ENCODE measurements at places on chromosomes 6 and 20. TPM values are rescaled to one million over a fixed set of nuclear protein-coding genes. Genes with fewer than 3 reads are reported as not detected.

Gene HLA-F
- total RNA-seq = 382 TPM

Gene RUNX2
- total RNA-seq = 13.8 TPM

Gene SSTR4
- total RNA-seq = not detected

Gene RHAG
- total RNA-seq = not detected

Gene SLC29A1
- 1.2 TPM for total RNA-seq

Gene OXT
- total RNA-seq = 1.8 TPM

Gene MUC21
- not detected for total RNA-seq

Gene SLC17A9
- total RNA-seq = 22.6 TPM

Gene KCNG1
- total RNA-seq = not detected

Gene VGLL2
- not detected for total RNA-seq

Gene SPAG4
- 19.7 TPM for total RNA-seq

Gene ABHD12
- 14.1 TPM for total RNA-seq

Gene CYP21A2
- total RNA-seq = not detected

Gene DYNLT1
- 109 TPM for total RNA-seq

Gene LTB
- 180 TPM for total RNA-seq

Gene KCNQ5
- 3.5 TPM for total RNA-seq

Gene SIRPG
- 17.6 TPM for total RNA-seq

Gene FABP7
- not detected for total RNA-seq

Gene BHLHE23
- not detected for total RNA-seq

GRCh38 chr20:34068001-34068400 lies 44.0 kb downstream of the EIF2S2 start:
- no peak for DNase-seq

DNA sequence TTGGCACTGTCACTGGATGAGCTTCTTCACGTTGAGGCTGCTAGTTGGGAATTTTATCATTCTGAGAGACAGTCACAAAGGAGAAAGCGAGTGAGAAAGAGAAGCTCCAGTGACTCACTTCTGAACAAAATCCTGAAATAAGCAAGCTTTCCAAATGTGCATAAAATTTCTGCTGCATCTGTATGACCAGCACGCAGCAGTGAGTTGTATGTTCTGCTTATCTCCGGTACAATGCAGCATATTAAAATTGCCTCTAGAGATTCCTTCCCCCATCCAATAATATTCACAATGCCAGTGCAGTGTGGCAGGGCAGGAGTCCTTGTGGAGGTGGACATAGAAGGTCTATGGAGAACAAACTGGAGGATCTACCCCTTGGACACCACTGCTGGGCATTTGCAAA lies 290.5 kb downstream of the ADGB start:
- DNase-seq = no peak

DNA sequence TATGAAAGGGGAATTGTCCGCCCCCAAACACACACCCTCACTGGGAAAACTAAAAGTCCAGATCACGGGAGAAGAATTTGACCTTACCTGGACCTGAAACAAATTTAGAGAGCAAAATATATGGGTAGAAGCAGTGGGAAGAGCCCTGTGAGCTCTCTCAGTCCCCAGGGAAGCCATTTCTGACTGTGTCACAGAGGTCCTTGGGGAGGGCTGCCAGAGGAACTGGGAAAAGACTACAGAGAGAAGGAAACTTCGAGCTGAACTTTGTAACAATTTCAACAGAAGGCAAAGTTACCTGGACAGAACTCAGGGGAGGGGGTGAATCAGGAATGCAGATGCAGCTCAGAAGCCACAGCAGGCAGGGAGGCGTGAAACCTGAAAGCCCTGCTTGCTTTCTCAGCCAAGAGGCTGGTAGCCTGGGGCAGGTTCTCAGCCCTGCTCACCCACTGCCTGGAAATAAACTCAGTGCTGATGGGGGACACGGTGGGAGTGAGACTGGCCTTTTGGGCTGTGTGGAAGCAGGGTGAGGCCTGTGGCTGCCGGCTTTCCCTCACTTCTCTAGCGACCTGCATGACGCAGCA lies 163.8 kb downstream of the TMEM200A start:
- no peak for DNase-seq

DNA sequence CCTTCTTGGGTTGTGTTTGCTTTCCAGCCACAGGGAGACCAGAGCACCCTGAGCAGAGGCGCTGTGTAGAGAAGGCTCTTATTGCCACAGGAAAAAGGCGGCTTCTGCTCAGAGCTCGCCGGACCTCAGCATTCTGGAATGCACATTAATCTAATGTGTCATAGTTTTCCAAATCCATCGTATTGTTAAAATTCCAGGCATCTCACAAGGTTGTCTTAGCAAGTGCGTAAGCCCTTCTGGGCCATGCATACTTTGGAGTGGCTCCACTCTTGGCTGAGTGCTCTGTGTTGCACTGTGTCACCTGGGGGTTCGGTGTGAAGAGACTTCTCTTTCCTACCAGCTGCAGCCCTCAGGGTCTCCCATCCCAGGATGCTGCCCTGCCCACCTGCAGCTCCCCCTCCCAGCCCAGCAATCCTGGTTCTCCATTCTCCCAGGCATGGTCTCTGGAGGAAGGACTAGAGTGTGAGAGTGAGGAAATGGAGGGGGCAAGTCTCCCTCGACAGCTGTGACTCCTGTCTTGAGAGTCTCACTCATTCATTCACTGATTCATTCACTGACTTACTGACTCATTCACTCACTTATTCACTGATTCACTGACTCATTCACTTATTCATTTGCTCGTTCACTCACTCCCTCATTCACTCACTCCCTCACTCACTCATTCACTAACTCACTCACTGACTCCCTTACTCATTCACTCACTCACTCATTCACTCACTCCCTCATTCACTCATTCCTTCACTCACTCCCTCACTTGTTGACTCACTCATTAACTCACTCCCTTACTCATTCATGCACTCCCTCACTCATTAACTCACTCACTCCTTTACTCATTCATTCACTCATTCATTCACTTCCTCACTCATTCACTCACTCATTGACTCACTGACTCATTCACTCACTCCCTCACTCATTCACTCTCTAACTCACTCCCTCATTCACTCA lies 83.7 kb upstream of the MPC1 start:
- DNase-seq = no peak

GRCh38 chr20:54000914-54001313 lies 69.5 kb downstream of the BCAS1 start:
- DNase-seq = no peak

GRCh38 chr20:50284811-50285375 lies 94.3 kb downstream of the CEBPB start:
- DNase-seq = no peak

- DNase-seq = no peak
These were observed 48.3 kb downstream of the TBXT start for GRCh38 chr6:166119116-166119911.

DNA sequence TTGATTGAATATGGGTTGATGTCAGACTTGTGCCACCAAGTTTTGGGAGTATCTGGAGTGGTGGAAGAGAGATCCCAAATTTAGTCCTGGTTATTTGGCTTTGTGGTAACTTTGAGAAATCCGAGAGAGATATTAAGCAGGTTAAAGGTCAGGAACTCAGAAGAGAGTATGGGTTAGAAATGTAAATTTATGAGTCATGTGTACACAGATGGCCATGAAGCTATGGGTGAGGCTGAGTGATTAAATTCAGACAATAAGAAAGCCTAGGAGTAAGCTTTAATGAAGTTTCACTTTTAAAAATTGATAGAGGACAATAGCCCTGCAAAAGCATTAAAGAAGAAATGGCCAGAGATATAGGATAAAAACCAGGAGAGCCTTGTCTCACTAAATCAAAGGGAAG lies 14.3 kb downstream of the RIMS1 start:
- no peak for DNase-seq

DNA sequence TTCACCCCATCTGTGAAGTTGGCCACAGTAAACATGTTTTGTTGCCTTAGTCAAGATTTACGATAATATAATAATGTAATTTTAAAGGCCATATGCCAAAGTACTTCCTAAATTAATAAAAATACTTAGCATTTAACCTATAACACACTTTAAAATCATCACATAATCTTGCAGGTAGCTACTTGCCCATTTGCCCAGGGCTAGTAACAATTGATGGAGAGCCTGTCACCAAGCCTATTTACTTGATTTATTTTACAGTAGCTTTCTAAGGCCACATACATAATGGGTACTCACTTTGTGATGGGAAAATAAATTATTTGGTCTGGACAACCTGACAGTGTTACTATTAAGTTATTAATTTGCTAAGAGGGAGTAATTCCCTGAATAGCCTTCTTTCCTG lies 14.5 kb downstream of the BTBD9 start:
- no peak for DNase-seq

GRCh38 chr20:38649275-38649891 lies 47.8 kb downstream of the ARHGAP40 start:
- no peak for DNase-seq

DNA sequence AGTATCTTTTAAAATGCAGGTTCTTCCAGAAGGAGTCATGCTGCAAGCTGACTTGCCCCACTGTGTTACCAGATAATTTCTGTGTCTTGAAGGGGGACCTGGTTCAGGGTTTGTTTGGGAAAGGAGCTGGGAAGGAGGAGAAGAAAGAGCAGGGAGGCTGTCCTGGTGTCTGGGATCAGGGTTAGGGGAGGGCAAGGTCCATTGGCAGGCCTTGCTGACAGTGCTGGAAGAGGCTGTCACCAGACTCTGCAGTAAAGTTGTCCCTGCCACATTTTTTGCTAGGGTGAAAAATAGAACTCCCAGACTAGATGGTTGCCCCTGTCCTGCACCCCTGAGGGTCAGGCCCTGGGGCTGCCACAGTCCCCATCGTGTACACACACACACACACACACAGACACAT lies 14.9 kb downstream of the GLP1R start:
- no peak for DNase-seq

- no peak for DNase-seq
These were observed 198.4 kb downstream of the TRIM27 start for GRCh38 chr6:28725274-28725809.

- DNase-seq = no peak
These were observed 15.2 kb upstream of the LIN28B start for GRCh38 chr6:104941729-104942091.

DNA sequence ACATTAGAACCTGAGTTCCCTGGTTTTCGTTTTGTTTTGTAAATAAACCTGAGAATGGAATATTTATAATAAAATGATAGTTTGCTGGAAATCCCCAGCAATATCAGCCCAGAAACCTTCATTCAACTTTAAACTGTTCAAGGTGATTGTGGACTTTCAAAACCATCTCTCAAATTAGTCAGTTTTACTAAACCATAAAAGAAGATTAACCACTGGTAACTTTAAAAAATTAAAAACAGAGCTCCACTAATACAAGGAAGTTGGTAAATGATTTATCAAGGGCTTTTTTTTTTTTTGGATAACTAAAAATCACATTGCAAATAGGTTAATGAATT lies 10.0 kb downstream of the MBOAT1 start:
- no peak for DNase-seq

GRCh38 chr20:50395251-50395729 lies 114.9 kb upstream of the PTPN1 start:
- no peak for DNase-seq

DNA sequence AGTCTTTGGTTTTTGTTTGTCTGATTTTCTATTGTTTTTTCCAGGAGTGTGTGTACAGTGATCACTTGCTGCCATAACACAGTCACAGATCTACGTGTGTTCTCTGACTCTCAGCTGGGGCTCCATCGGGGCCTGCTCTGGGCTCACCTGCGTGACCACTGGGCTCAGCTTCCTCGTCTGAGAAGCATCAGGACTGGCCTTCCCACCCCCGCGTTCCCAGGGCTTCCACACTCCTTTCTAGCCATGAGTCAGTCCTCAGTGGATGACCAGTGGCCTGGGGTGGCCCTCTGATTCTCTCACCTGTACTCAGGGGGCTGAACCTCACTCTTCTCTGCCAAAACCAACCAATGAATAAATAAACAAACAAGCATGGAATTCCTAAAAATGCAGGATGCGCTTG lies 14.5 kb downstream of the THBS2 start:
- DNase-seq = no peak

- DNase-seq = no peak
These were observed 260.7 kb upstream of the ECI2 start for GRCh38 chr6:4396044-4396443.

- no peak for DNase-seq
These were observed 256.6 kb upstream of the SGK1 start for GRCh38 chr6:134574491-134574890.

Measured in CD8-positive, alpha-beta T cell (primary cell).